ENCODE measurements at places on chromosomes 2 and 18.

GRCh38 chr2:211439011-211439410 is 882.6 kb downstream of the CPS1 start:
- DNase-seq, result no peak

DNA sequence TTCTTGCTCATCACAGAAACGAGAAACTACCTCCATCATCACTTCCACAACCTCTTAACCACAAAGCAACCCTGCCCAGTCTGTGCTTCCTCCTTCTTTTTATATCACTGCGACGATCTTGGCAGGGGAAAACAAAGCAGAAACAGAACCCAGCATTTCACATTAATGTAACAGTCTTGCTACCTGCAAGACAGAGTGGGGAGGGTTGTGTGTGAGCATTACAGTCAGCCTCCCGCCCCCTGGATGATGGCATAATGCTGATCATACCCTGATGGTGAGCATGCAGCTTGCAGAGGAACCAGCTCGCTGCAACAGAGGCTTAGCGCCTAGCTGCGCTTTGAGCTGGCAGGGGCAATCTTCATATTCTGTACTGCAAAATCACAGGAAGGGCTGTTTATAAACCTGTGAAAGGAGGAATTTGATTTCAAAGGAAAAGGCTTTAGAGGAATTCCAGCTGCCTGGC is 376.1 kb downstream of the IRS1 start:
- no peak for DNase-seq

- DNase-seq, result no peak
Observed at GRCh38 chr2:30221531-30221930, 9.8 kb upstream of the LBH start.

- no peak for DNase-seq
Observed at GRCh38 chr18:55266981-55267380, 307.7 kb upstream of the CCDC68 start.

GRCh38 chr2:177611310-177611886 is 218.8 kb downstream of the AGPS start:
- no peak for DNase-seq

- DNase-seq, result no peak
Observed at GRCh38 chr18:74012954-74013630, 134.5 kb downstream of the FBXO15 start.

- no peak for DNase-seq
Observed at GRCh38 chr2:38176619-38177021, 100.7 kb upstream of the CYP1B1 start.

- DNase-seq, result peak; percentile 35
Observed at GRCh38 chr18:72700961-72701710, 157.0 kb upstream of the CBLN2 start.

DNA sequence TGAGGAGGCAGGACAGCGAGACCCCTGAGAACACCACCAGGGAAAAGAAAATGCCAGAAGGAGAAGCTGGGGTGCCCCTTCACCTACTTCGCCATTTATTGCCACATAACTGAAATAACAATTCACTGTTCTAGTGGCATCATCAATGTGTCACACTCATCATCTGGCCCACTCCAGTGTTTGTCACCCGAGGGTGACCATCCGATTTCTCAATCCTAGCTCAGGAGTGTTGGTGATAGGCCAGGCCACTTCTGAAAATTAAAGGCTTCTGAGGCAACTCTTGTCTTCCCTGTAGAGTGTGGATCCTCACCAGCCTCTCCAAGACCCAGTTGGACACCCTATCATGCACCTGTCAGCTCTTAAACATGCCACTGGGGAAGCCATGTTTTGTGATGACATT is 62.9 kb upstream of the BZW1 start:
- DNase-seq, result no peak

- no peak for DNase-seq
Observed at GRCh38 chr2:180360283-180360618, 353.2 kb upstream of the CWC22 start.

GRCh38 chr2:98158305-98158704 is 71.3 kb downstream of the VWA3B start:
- DNase-seq, result no peak

GRCh38 chr2:219448776-219449341 is 14.2 kb downstream of the SPEG start:
- DNase-seq, result no peak

DNA sequence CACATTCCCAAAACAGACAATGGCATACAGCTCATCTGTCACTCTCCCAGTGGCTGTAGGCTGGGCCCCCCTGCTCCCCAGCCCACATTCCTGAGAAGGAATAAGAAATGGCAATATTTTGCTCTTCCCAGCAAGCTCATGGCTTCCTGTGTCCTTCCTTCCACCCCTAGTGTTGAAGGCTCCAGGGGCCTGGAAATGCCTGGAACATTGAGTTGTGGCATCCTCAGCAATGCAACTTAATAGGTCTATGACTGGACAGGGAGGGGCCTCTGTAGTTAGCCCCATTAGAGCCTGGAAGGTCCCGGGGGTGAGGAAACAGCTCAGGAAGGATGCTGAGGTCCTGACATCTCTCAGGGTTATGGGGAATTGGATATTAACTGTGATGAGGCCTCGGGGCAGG is 3.3 kb downstream of the KIF3C start:
- no peak for DNase-seq

GRCh38 chr2:231531883-231532755 is 1.9 kb upstream of the NMUR1 start:
- DNase-seq, result no peak

- DNase-seq, result no peak
Observed at GRCh38 chr2:9681427-9681817, 50.6 kb upstream of the YWHAQ start.

DNA sequence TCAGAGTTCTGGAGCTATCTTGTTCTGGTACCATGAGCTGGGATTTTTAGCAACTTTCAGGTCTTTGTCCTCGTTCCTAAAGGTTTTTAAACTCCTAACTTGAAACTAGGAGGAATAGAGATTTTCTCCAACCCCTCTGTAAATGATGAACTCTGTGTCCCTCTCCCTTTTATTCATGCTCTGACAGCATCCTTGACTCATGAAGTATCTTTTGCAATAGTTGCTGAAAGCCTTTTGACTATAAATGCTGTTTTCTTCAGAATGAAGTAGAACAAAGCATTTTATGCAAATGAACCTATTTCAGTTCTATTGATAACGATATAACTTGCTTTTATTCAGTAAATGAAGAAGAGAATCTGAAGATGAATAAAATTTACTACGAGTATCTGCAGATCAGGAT is 17.0 kb upstream of the MAPRE2 start:
- DNase-seq, result no peak

Measured in NCI-H345 (cell line).